ENCODE measurements at places on chromosomes 16 and 17.

DNA sequence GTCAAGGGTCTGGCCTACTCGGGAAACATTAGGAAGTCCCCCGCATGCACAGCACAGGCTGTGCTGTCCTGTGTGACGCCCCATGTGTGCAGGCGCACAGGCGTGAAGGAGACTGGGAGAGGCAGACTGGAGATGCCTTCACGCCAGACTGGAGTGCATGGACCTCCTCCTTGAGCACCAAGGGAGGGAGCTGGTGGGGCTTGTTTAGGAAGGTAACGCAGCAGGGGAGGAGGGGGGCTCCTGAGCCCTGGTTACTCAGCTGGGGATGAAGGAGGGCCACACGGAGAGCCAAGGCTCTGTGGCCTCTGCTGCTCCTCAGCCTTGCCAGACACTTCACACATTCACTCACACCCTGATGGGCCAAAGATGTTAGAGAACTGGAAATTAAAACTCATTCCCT is 7.7 kb downstream of the HSDL1 start:
- DNase-seq: no peak

GRCh38 chr17:59479141-59479540 is 86.3 kb upstream of the DHX40 start:
- no peak for DNase-seq

GRCh38 chr17:2468270-2468669 is 43.4 kb downstream of the METTL16 start:
- no peak for DNase-seq

GRCh38 chr16:87560428-87561199 is 41.7 kb upstream of the JPH3 start:
- DNase-seq: no peak

DNA sequence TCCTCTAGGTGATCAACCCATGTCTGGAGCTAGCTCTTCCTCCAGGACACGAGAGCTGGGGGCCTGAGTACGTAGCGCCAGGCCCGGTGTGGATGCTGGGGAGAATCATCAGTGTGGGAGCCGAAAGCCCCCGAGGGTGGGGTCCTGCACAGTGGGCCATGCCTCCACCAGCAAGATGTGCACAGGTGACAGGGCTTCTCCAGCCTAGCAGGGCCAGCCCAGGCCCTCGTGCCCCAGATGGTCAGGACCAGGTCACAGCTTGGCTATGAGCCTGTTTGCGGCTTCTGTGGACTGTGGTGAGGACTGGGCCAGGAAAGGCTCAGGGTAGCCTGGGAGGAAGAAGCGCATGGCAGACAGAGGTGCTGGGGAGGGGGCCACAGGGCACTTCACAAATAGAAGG is 7.8 kb downstream of the MPG start:
- DNase-seq: no peak

DNA sequence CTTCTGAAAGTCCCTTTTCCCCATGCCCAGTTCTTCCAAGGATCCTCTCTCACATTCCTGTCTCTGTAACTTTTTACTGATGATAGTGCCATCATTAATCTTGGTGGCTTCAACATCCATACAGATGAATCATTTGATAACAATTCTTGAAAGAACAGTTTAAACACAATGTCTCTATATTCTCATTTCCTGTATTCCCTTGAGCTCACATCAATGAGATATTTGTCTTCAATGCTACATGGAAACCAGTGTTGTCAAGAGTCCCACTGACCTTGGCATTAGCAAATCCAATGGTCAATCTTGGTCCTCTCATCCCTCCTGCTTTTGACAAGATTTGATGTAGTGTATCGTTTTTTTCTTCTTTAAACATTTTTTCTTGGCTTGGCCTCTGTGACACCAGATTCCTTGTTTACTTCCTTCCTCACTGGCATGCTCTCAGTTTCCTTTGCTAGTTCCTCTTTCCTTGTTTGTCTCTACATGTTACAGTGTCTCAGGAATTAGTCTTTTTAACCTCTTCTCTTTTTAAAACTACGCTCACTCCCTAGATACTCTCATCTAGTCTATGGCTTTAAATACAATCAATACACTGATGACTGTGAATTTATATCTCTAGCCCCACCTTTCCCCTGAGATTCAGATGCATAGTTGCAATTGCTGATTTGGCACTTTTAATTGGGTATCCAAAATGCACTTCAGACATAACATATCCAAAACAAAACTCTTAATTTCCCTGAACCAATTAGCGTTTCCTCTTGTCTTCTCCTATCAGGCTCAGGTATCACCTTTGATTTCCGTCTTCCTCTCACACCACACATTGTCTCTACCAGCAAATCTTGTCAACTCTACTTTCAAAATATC is 134.0 kb downstream of the MYO1D start:
- no peak for DNase-seq

DNA sequence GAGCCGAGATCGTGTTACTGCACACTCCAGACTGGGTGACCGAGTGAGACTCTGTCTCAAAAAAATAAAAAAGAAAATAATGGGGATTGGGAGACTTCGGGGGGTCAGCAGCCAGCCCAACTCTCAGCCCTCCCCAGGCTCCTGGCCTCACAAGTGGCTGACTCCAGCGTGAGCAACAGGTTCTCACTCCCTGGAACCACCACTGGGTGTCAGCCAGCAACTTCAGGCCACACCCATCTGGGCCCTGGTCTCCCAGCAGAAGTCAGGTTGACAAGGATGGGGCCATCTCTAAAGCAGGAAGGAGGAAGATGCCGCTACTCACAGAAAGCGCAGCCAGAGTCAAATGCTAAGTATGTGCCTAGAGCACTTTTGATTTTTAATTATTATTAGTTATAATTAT is 139.4 kb downstream of the C16orf78 start:
- DNase-seq: no peak

DNA sequence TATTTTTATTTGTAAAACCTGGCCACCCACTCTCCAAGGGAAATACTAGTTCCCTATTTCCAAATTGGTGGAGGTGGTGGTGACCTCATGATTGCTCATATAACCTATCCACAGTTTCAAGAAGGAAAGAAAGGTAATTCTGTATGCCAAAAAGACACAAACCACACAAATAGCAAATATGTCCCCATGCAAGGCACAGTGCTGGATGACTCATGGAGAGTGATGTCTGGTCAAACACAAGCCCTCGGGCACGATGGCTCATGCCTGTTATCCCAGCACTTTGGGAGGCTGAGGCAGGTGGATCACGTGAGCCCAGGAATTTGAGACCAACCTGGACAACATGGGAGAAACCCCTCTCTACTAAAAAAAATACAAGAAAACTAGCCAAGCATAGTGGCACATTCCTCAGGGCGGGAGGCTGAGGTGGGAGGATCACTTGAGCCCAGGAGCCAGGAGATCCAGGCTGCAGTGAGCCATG is 64.2 kb downstream of the GNA13 start:
- DNase-seq: no peak

GRCh38 chr16:65888201-65888600 is 478.3 kb upstream of the CDH5 start:
- no peak for DNase-seq

GRCh38 chr17:45334231-45334630 is 17.4 kb upstream of the MAP3K14 start:
- no peak for DNase-seq

DNA sequence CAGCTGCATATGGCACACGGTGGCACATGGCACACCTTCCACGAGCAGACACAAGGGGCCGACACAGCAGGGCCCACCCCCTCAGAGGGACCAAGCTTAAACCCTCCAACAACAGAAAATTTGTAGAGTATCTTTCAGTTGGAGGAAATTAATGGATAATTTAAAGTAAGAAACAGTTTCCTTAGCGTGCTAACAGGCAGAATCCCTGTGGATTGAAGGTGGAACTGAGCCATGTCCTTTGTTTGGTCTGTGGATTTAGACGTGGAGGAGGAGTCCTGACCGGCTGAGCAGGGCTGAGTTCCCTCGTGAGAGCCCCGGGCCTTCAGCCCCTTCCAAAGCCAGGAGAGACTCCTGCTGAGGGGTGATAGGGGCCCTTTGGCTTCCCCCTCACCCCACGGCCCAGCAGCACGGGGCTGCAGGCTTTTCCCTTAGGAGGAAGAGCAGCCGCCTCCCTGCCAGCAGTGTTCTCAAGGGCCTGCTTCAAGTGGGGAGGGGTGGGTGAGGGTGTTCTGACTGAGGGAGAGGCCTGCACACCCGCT is 1.4 kb upstream of the CYB561 start:
- DNase-seq: no peak

GRCh38 chr17:41535764-41536481 is 7.8 kb upstream of the KRT19 start:
- no peak for DNase-seq

DNA sequence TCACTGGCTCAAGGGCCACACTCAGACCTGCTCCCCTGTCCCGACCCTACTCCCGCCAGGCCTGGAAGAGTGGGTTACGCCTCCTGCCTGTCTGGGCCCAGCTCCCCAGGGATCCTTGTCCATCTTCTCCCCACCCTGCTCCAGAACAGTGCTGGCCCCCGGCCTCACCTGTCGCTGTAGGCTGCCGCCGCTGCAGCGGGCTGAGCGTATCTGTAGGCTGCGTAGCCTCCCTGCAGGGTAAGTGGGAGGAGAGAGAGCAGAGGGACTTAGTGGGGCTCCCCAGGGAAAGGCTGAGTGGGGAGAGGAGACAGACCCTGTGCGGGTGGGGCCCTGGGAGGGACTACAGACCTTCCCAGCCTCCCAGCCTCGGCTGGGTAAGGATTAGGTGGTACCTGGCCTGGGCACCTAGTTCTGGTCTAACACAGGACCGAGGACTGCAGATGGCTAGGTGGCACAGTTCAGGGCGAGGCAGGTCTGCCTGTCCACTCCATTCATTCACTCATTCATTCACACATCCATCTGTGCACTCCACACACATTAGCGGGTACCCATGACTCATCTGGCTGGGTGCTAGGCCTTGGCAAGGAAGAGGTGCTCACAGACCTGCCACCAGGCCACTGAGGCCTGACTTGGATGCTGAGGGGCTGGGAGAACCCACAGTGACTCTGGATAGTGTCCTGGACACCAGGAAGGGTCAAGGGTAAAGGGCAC is 20.9 kb downstream of the ENGASE start:
- DNase-seq: no peak

GRCh38 chr16:66880288-66881013 is at the start of gene PDP2:
Gene PDP2 (plus strand): TSS chr16:66880515. CDS start chr16:66884285, 3,770 bp downstream.
- peak; percentile 92 for DNase-seq

DNA sequence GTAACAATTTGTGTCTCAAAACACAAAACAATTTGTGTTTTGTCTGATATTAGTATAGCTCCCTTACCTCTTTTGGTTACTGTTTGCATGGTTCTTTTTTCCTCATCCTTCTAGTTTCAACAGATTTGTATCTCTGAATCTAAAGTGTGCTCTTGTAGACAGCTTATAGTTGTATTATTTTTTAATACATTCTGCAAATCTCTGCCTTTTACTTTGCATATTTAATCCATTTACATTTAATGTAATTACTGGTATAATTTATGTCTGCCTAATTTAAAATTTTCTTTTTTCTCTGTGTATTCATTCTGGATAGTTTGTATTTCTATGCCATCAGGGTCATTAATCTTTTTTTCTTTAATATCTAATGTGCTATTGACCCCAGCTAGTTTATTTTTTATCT is 9.9 kb upstream of the GNAO1 start:
- no peak for DNase-seq

- no peak for DNase-seq
Measured at GRCh38 chr17:43984521-43984920, 19.9 kb upstream of the NAGS start.

GRCh38 chr16:1105888-1106620 is 10.0 kb upstream of the C1QTNF8 start:
- no peak for DNase-seq

GRCh38 chr17:78103311-78103710 is 25.2 kb downstream of the TMC6 start:
- no peak for DNase-seq

DNA sequence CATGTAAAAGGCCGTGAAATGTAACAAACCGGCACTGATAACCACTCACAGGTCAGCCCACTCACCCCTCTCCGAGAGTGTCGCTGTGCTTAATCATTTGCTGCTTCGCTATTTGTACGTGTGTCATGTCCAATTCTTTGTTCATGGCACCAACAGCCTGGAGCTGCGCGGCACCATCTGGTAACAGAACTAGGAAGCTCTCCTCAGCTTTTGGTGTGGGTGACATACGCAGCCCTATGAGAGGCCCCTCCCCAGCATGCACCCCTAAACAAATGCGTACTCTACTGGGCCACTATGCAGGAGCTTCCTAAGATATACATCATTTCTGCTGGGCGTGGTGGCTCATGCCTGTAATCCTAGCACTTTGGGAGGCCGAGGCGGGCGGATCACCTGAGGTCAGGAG is 2.3 kb upstream of the PECAM1 start:
- peak; percentile 36 for DNase-seq

- DNase-seq: no peak
Measured at GRCh38 chr17:18965530-18966236, 13.7 kb downstream of the SLC5A10 start.

GRCh38 chr17:66349521-66350254 is 47.3 kb downstream of the PRKCA start:
- no peak for DNase-seq

DNA sequence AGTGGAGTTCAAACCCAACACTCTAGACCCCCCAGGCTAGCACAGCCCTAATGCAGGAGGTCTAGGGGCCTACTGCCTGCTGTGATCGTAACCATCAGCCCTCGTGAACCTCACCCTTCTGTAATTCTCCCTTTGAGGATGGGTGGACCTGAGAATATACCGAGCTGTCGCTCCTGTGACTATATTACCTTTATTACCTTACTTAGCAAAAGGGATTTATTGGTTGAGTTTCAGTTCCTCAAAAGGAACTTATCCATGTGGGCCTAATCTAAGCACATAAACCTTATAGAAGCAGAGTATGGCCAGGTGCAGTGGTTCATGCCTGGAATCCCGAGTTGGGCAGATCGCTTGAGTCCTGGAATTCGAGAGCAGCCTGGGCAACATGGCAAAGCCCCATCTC is 19.2 kb upstream of the EMP2 start:
- DNase-seq: no peak

- no peak for DNase-seq
Measured at GRCh38 chr16:21610766-21611165, 11.4 kb downstream of the METTL9 start.

DNA sequence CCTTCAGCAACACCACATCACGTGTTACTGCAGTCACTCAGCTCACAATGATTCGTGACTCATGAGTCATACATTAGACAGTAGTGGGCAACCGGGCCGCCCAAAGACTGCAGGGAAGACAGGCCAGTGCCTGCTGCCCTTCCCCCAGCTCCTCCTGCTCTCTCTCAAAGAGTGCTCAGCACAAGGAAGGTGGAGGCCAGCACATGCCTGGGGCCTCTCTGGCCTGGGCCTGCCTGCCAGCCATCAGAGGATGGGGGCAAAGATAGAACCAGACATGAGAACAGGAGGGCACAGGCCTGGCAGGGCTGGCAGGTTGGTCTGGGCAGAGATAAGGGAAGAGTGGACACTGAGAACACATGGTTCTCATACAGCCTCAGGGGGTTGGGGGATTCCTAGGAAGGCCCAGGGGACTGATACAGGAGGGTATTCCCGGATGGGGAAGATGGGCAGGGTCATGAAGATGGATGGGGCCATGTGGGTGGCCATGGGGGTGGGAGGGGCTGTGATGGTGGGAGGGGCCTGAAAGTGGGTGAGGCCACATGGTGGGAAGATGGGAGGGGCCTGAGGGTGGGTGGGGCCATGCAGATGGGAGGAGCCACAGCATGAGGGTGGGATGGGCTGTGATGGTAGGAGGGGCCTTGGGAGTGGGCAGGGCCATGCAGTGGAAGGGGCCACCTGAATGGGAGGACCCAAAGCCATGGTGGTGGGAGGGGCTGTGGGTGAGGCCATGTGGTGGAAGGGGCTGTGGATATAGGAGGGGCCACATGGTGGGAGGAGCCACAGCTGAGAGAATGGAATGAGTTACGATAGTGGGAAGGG is 29.0 kb downstream of the KATNB1 start:
- DNase-seq: no peak

GRCh38 chr16:81752876-81753227 is 26.2 kb upstream of the PLCG2 start:
- DNase-seq: no peak
